ENCODE measurements at places on chromosomes 1 and 21. TPM values are rescaled to one million over a fixed set of nuclear protein-coding genes. Genes with fewer than 3 reads are reported as not detected.
A peak's percentile ranks its signal among the peaks of the same experiment; 100 is the strongest.

DNA sequence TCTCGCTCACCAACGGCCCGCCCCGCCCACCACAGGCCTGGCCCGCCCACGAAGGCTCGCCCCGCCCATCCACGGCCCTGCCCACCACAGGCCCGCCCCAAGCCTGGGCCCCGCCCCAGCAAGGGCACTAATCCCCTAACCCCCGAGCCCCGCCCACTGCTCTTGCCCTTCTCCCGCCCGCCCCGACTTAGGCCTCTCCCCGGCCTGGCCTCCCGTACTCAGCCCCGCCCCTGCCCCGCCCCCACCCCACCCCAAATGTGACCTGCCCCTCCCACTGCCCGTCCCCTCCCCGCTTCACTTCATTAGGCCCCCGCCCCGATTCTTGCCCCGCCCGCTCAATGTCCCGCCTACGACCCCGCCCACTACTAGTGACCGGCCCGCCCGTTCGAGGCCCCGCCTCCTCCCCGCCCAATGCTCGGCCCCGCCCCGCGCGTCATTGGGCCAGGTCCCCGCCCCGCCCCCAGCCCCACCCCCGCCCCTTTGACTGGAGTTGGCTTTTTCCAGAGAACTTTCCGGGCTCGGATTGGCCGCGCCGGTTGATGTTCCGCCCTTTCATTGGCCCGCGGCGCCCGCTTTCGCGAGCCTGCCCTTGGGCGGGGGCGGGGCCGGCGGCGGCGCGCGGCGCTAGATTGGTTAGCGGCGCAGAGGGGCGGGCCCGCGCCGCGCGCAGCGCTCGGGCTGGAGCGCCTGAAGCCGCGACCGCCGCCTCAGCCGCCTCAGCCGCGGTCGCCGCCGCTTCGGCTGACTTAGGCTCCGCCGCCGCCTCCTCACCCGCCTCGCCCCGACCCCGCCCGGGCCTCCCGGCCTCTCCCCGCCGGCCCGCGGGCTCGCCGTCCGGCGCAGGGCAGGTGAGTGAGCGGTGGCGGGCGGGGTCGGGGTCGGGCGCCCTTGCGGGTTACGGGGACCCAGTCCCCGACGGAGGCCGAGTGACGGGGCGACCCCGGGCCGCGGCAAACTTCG, at the start of gene PCBP3:
Gene PCBP3, plus strand, starts transcription at position 705 of the 960 bp plus-strand sequence. CDS start 206,361 bp downstream, outside the sequence.
- peak; percentile 98 for DNase-seq

- DNase-seq: no peak
These were observed 36.3 kb upstream of the SLC6A9 start for GRCh38 chr1:44067266-44068250.

- no peak for DNase-seq
These were observed 91.7 kb downstream of the SIM2 start for GRCh38 chr21:36790616-36791015.

DNA sequence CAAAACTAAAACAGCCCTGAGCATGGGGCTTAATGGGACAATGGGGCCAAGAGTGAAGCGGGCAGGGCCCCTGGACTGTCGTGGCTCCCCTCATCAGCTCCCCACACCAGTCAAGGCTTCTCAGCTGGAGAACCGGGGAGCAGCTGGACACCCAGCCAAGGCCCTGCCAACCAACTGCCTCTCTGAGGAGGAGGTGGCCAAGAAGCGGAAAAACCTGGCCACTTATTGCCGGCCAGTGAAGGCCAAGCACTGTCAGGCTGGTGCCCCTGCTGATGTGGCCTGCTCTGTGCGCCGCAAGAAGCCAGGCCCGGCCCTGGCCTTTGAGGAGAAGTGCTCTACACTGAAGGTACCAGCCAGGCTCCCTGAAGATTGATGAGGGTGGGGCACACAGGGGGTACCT, 2.5 kb upstream of the CYB561D1 start:
- no peak for DNase-seq

- DNase-seq: no peak
These were observed 7.1 kb downstream of the MEX3A start for GRCh38 chr1:156075162-156075561.

GRCh38 chr1:70405780-70406416, 5.2 kb upstream of the CTH start:
- no peak for DNase-seq

DNA sequence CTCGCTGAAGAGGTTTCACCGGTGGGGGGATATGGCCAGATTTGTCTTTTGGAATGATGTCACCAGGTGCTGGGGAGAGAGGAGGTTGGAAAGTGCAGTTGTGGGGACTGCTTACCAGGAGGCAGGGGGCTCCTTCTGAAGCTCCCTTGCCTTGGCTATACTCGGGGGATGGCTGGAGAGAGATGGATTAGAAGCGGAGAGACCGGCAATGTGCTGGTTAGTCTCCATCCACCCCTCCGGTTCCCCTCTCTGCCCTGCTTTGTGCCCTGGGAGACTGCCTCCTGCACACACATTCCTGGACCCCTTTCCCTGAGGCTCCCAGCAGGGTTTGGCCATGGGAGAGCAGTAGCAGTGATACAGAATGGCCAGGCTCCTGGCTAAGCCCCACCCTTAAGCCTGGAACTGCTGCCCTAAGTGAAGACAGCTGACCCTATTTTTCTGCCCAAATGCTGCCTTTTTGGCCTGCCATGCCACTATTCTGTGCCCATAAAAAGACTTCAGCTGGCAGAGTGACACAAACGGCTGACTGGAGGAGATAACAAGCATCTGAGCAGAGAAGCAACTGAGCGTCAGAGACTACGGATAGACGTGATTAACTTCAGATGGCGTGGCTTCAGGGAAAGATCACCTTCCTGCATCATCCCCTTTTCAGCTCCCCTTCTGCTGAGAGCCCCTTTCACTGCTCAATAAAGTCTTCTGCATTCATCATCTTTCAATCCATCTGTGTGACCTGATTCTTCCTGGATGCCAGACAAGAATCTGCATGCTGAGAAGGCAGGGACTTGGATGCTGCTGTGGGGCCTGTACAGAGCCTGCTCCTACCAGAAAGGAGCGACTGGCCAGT, 14.5 kb upstream of the VPS13D start:
- no peak for DNase-seq

PTPRC gene
- 65.8 TPM for total RNA-seq

AGBL4 gene
- 0.26 TPM for total RNA-seq

- peak; percentile 87 for DNase-seq
These were observed at the start of gene EPS8L3 for GRCh38 chr1:109763646-109764415. EPS8L3 (minus strand) TSS chr1:109763923; CDS start chr1:109761749, 2,174 bp downstream.

GRCh38 chr1:198391393-198392020, 149.0 kb downstream of the ATP6V1G3 start:
- no peak for DNase-seq

GRCh38 chr21:31195334-31196015, 148.6 kb downstream of the TIAM1 start:
- no peak for DNase-seq

- DNase-seq: no peak
These were observed 127.9 kb downstream of the ZNF326 start for GRCh38 chr1:90122654-90123340.

GRCh38 chr1:44129616-44130500, 11.2 kb downstream of the KLF17 start:
- no peak for DNase-seq

DNA sequence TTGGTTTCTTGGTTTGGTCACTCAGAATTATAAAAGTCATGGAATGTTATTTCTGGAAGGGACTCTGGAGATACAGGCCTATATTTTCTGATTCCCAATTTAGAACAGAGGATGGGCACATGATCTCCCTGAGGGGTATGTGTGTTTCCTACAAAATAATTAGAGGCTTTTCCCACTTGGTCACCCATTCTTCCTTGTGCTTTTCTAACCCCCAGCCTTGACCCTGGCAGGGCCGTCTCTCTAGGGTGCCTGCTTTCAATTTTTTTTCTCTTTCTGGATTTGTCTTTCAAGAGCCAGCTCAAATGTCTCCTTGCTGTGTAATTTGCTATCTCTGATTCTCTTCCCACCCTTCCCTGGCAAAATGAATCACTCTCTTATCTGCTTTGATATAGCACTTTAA, 131.9 kb downstream of the HLX start:
- no peak for DNase-seq

DNA sequence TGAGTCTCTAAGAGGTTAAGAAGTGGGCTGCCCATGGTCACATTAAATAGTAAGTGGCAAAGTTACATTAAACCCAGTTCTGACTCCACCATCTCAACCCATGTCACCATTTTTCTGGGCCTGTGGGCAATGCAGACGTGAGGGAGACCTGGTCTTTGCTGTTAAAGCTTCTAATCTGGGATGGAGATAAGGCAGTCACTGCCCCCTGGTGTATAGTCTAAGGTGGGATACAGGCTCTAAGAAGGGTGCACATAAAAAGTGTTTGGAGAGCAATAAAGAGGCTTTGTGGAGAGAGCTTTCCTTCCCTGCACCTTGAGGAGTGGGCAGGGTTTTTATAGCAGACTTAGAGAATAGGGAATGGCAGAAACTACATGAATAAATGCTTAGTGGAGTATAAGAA, 141.3 kb downstream of the ROR1 start:
- no peak for DNase-seq

DNA sequence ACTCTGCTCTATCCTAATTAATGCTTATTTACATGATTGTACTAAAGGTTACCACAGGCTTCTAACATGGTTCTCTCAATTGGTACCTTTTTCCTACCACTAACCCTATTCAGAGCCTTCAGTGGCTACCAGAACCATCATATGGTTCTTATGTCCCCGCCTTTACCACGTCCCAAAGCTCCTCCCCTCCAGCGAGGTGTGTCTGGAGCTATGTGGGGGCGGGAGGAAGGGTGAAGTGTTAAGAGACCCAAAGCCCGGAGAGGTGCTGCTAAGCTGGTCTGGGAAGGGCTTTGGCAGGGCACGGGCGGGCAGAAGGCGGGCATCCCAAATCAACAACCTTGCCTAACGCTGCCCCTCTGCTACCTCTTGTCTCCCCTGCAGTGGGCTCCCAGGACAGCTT, 10.0 kb downstream of the SPATA46 start:
- no peak for DNase-seq

GRCh38 chr1:214570442-214570841, 19.0 kb upstream of the PTPN14 start:
- DNase-seq: no peak

DNA sequence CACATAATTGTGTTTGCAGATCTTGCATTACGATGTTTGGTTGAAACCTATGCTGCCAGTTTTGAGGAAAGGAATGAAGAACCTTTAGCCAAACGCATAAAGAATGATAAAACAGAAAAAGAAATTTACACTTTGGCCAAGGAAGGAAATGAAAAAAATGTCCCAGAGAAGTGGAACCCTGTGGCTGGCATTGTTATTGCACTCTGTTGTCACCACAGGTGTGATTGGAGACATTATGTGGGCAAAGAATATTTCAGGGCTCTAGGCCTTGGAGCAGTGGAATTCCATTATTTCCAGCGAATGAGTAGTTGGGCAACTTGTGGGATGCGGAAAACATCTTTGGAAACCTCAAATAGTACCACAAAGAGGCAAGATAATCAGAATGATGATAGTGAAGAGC, 14.9 kb downstream of the TRMT13 start:
- no peak for DNase-seq

KCNA3 gene
- 0.90 TPM for total RNA-seq

C8B gene
- total RNA-seq: not detected

GRCh38 chr1:160758521-160758920, 19.5 kb downstream of the SLAMF7 start:
- DNase-seq: no peak

USP48 gene
- 53.7 TPM for total RNA-seq

DNA sequence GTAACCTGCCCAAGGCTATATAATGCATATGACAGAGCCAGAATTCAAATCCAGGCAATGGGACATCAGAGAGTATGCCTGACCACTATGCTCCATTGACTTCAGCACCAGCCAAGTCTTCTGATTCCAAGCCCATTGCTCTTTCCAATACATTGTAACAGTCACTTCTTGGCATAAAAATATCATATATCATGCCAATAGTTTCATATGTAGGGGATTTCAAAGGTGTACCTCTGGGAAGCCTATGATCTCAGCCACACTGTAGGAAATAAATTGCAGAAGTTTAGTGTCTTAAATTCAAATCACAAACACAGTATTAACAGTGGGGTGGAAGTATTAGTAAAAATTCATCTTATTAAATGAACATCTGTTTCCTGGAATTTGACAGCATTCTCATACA, 30.0 kb upstream of the ROR1 start:
- DNase-seq: no peak

- DNase-seq: no peak
These were observed 105.5 kb upstream of the CACYBP start for GRCh38 chr1:174894117-174894762.

TACSTD2 gene
- 1.7 TPM for total RNA-seq

- DNase-seq: peak; percentile 26
These were observed 21.4 kb downstream of the STUM start for GRCh38 chr1:226569879-226570547.

LCE1F gene
- total RNA-seq: not detected

DNA sequence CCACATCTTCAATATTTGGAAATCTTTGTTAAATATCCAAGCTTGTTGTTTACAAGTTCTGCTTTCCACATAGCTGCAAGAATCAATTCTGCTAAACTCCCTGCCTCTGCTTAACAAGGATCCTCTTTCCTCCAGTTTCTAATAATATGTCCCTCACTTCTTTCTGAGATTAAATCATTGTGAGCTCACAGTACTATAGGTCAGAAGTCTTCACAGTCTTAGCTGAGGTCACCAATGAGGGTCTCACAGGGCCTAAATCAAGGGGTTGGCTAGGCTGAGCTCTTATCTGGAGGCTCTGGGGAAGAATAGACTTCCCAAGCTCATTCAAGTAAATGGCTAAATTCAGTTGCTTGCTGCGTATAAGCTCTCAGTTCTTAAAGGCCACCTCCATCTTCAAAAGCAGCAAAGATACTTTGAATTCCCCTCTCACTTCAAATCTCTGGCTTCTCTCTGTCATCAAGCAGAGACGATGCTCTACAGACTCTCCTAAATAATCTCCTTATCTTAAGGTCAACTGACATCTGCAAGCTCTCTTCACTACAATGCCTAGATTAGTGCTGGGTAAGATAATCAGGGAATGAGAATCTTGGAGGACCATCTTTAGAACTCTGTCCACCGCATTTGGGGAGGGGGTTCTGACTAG, 175.3 kb downstream of the PLPPR4 start:
- no peak for DNase-seq

- DNase-seq: no peak
These were observed 25.6 kb upstream of the FAM89A start for GRCh38 chr1:231065510-231066241.

NR5A2 gene
- 9.6 TPM for total RNA-seq

GRCh38 chr1:222106377-222106776, 364.5 kb upstream of the DUSP10 start:
- DNase-seq: no peak

NCF2 gene
- 40.8 TPM for total RNA-seq

DNA sequence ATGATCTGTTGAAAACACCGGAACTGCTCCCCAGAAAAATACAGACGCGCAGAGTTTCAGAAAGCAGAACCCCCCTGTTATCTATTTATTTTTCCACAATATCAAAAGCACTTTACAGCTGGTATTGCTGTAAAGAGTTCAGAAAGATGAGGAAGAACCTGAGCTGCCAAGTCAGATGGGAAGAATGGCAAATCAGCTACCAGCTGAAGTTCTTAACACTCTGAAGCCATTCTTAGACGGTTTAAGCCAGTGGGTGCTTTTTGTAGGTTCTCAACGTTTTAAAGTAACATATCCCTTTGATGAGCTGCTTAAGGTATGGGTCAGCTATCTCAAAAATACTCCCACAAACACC, 714 bp upstream of the AKIRIN1 start:
- DNase-seq: no peak

HPDL gene
- total RNA-seq: 1.00 TPM

POGK gene
- total RNA-seq: 33.8 TPM

- DNase-seq: no peak
These were observed 28.4 kb downstream of the SLAMF6 start for GRCh38 chr1:160494620-160495019.

- DNase-seq: no peak
These were observed 234.1 kb downstream of the NCAM2 start for GRCh38 chr21:21232320-21232719.
